Activated CD4-positive, alpha-beta memory T cell treated with anti-CD3 and anti-CD28 coated beads, Interleukin-2, amount 10 ng/mL, durations not matched to agents 7 days and 5 days (primary cell): ENCODE measurements at places on chromosomes 7 and 10. TPM values are rescaled to one million over a fixed set of nuclear protein-coding genes. Genes with fewer than 3 reads are reported as not detected.

The GLUD1 gene
- 121 TPM for total RNA-seq

The PAPSS2 gene
- 0.13 TPM for total RNA-seq

The IPMK gene
- 7.0 TPM for total RNA-seq

The DNAH11 gene
- 2.1 TPM for total RNA-seq

The MYO3A gene
- total RNA-seq: not detected

The AS3MT gene
- total RNA-seq: 0.15 TPM

The BAG3 gene
- total RNA-seq: 27.2 TPM

The PALD1 gene
- 0.08 TPM for total RNA-seq

The HHEX gene
- 0.13 TPM for total RNA-seq

The ZNF727 gene
- not detected for total RNA-seq

The DNAJC12 gene
- 4.1 TPM for total RNA-seq

The CCDC172 gene
- total RNA-seq: not detected

The CCAR1 gene
- 80.1 TPM for total RNA-seq

The THSD7A gene
- not detected for total RNA-seq

The GALNT17 gene
- not detected for total RNA-seq

The HOXA13 gene
- not detected for total RNA-seq

The SLC13A1 gene
- not detected for total RNA-seq

The LIPA gene
- total RNA-seq: 40.3 TPM

The ECD gene
- total RNA-seq: 27.1 TPM

The CALML3 gene
- total RNA-seq: not detected

The GIMAP4 gene
- total RNA-seq: 282 TPM

The ABCB8 gene
- total RNA-seq: 51.2 TPM

The TMEM140 gene
- total RNA-seq: 36.5 TPM

The AKR1B1 gene
- 89.5 TPM for total RNA-seq

The PRSS2 gene
- not detected for total RNA-seq

The ZFAND4 gene
- total RNA-seq: 19.6 TPM

The MYL10 gene
- total RNA-seq: not detected

The ADAMTS14 gene
- total RNA-seq: not detected

The SPOCK2 gene
- 418 TPM for total RNA-seq

The TEX47 gene
- total RNA-seq: not detected

The HOXA9 gene
- not detected for total RNA-seq

The ARHGAP21 gene
- total RNA-seq: 35.6 TPM

The ARMC10 gene
- 31.5 TPM for total RNA-seq

The H2BK1 gene
- not detected for total RNA-seq

The SHTN1 gene
- 0.05 TPM for total RNA-seq

The SLC26A5 gene
- total RNA-seq: not detected

The CPED1 gene
- not detected for total RNA-seq

The STOX1 gene
- total RNA-seq: 0.60 TPM

The CALD1 gene
- 0.63 TPM for total RNA-seq

The TRPV6 gene
- not detected for total RNA-seq
